ENCODE measurements at places on chromosomes 13 and 19.

DNA sequence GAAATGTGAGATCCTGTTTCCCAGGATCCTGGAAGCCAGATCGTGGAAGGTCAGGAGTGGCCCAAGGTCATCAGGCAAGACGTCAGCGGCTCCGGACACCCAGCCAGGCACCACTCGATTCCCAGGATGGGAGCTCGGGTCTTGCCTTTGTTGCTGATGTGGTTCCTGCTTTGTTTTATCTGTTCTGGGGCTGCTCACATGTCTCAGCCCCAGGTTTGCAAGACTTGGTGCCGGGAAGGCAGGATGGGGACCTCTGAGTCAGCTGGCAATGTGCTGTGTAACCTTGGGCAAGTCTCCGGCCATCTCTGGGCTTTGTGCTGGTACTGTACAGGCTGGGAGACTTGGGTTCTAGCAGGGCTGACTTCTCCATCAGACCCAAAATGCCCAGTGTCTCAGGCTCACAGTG is 1.4 kb upstream of the FCHO1 start:
- DNase-seq = peak; percentile 33

- DNase-seq = no peak
Observed at GRCh38 chr19:33569821-33570220, 48.2 kb upstream of the PEPD start.

GRCh38 chr13:30346153-30346788 is 38.9 kb upstream of the KATNAL1 start:
- DNase-seq = peak; percentile 40

- DNase-seq = no peak
Observed at GRCh38 chr13:65336916-65337315, 1893.2 kb downstream of the PCDH9 start.

DNA sequence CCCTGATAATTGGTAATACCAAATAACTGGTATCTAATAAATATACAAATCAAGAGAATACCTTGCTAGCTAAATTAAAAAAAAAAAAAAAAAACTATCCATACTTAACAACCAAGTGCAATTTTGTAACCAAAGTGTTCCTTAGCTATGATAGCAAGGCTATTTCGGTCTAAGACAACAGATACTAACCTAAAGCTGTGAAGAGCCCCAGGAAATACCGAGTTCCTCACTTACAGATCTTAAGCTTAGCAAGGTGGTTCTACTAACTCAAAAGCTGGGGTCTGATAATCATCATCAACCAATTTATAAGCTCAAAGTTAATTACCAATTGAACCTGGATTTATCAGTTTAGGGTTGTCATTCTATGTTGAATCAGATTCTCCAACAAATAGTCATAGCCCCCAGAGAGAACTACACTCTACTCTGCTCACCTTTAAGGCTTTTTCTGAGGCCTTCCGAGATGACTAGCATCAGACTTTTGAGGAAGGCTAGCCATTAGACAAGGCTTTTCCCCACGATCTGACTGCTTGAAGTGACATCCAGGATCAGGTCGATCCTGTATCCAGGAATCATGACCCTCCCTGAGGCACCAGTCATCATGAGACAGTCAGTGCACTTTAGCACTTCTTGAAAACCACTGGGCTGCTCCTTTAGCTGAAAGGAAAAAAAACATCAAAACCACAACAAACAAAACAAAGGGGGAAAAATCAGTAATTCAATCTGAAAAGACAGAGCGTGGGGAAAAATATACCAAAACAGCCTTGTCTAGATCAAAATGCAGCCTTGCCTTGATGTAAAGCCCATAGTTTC is 31.9 kb downstream of the INTS6 start:
- no peak for DNase-seq

- peak; percentile 78 for DNase-seq
Observed at GRCh38 chr13:51534041-51534817, 50.0 kb upstream of the WDFY2 start.

DNA sequence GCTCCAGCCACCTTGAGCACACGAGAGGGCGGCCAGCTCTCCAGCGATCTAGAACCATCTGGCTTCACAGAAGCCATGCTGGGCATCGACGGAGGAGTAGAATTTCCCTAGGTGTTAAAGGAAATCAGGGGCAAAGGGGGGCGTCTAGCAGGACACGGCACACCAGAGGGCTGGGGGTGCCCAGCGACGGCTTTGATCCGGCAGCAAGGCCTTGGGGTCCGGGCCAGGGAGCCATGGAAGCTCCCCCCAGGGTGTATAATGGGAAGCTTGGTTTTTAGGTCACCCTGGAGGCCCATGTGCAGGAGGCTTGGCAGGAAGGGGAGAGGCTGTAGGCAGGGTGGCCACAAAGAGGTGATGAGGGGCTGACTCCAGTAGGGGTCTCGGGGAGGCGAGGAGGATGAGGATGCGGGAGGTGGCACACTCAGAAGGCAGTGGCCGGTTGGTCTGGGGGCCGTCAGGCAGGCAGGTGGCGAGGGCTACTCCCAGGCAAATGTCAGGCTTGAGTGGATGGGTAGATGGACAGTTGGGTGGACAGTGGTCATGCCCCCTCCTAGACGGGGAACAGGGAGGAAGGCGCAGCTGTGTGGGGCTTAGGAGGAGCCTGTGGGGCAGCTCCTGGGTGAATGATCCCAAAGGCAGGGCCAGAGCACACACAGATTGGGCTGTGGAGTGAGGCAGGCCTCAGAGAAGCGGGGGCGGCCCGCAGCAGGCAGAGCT is 5.6 kb downstream of the KMT5C start:
- no peak for DNase-seq

DNA sequence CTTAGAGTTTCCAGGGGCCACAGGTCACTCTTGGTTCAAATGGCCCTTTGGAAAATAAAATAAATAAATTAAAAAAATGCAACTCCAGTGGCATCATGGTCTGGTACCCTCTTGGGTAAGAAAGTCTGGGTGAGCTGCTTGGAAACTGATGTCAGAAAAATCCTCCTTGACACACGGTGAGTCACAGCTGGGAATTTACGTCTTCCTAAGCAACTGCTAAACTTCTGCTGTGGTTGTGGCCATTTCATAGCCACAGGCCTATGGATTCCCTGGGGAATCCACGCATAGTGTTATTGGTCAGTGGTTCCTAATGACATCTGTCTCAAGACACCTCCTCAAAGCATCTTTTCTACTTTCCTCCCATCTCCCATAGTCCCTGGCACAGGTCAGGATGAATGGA is 220.8 kb downstream of the COG6 start:
- no peak for DNase-seq
